ENCODE measurements at places on chromosomes 3 and 15. TPM values are rescaled to one million over a fixed set of nuclear protein-coding genes. Genes with fewer than 3 reads are reported as not detected.

The MME gene
- 16.5 TPM for total RNA-seq

DNA sequence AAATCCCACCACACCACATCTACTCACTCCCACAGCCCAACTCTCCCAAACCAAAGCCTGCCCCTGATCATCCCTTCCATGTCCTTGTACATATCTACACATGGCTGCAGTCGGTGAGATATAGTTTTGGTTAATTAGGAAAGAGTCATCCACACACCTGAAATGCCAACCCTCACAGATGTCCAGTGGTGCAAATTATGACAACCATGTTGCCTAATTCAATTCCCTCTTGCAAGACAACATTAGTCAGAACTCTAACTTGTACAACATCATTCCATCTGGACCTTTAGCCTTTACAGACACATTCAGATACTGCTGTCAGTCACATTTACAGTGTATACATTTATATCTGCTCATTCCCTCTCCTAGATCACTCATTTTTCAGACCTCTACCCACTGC is 41.2 kb downstream of the TUBGCP4 start:
- DNase-seq = no peak

- DNase-seq = no peak
Measured at GRCh38 chr15:94230431-94230882, 904 bp upstream of the MCTP2 start.

- no peak for DNase-seq
Measured at GRCh38 chr15:60839510-60840211, 360.7 kb upstream of the ICE2 start.

The CPN2 gene
- not detected for total RNA-seq

DNA sequence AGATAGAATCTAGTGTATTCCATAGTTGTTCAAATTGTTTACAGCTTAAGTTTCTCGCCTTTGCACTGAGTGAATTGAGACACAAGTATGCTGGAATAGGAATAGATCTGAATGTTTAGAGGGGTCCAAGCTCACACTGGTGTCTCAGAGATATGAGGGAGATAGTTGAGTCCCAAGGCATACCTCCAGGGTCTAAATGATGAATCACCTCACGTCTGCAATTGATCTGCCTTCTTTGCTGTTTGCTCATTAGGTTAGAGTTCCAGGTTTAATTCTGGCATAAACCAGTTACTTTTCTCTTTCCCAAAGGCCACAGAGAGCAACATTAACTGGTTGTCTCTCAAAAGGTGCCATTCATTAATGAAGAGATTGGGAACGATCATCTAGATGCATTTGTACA is 106.3 kb upstream of the MME start:
- no peak for DNase-seq

- no peak for DNase-seq
Measured at GRCh38 chr3:94071713-94072284, 8.9 kb downstream of the NSUN3 start.

DNA sequence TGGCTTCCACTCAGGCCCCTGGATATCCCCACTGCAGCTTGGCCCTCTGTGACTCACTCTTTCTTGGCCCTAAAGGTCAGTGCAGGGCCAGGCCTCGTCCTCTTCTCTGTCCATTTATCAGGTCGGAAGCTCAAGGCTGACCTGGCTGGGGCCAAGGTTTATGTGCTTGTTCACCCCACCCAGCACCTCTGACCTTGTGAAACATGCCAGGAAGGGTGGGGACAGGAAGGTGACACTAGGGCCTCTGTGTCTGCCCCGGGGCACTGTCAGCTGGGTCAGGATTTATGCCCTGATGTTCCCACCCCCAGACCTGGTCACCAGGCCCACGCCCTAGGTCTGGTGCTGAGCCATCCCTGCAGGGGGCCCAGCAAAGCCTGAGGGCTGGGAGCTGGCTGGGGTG is 103.8 kb downstream of the FBLN2 start:
- no peak for DNase-seq

The KLHL40 gene
- 0.86 TPM for total RNA-seq
